ENCODE measurements at places on chromosomes 16 and 17.

DNA sequence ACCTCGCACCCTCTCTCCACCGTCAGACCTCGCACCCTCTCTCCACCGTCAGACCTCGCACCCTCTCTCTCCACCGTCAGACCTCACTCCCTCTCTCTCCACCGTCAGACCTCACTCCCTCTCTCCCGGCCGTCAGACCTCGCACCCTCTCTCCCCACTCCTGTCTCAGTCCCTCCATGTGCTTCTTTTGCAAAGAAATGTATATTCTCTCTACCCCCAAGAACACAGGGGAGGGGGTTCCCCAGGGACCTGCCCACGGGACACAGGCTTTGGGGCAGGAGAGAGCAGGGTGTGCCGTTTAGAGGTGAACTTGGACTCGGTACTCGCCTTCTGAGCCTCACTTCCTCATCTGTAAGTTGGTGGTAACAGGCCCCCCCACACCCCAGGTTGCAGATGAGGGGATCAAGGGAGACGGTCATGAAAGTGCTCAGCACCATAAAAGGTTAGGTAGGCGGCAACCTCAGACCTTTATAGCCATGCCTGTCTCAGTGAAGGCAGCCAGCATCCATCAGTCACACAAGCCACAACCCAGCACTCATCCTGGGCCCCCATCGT is 63.7 kb downstream of the RPH3AL start:
- no peak for DNase-seq

- no peak for DNase-seq
Measured at GRCh38 chr17:17994271-17995069, 21.8 kb downstream of the DRC3 start.

GRCh38 chr17:6429266-6429665 is 5.7 kb downstream of the AIPL1 start:
- DNase-seq, result no peak

GRCh38 chr17:69305177-69305576 is 21.8 kb downstream of the ABCA5 start:
- DNase-seq, result no peak

GRCh38 chr16:26951950-26952349 is 114.8 kb upstream of the C16orf82 start:
- no peak for DNase-seq

Measured in T-helper 2 cell (primary cell).